ENCODE measurements at places on chromosomes 2 and 18.

DNA sequence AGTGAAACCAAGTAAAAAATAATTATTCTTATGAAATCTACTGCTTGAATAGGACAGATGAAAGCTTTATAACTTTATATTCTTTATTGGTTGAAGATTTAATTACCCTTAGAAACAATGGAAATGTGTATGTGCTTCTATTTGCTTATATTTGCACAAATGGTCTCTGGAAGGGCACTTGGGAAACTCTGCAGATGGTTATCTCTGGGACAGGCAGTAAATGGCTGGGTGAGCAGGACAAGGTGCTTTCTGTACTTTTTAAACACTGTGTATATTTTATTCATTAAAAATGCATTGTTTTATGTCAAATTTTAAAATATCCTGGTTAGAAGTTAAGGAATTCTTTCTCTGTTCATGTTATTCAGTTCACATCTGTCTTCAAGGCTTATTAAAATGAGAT lies 131.1 kb downstream of the LRRTM4 start:
- DNase-seq, result no peak

DNA sequence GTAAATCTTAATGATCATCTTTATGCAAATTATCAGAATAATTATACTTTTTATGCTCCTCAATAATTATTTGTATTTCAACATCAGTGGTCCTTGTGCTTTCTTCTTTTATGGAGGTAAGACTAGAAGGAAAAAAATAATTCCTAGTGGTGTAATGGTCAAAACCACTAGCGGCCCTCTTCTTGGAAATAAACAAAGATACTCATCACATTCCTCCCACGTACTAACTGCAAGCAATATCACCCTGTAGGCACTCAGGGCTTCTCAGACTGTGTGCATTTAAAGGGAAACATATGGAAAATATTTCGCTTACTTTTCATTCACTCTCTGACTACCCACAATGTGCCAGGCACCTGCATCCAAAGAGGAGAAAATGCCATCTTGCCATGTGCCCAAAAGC lies 263.7 kb downstream of the DOK6 start:
- DNase-seq, result no peak

DNA sequence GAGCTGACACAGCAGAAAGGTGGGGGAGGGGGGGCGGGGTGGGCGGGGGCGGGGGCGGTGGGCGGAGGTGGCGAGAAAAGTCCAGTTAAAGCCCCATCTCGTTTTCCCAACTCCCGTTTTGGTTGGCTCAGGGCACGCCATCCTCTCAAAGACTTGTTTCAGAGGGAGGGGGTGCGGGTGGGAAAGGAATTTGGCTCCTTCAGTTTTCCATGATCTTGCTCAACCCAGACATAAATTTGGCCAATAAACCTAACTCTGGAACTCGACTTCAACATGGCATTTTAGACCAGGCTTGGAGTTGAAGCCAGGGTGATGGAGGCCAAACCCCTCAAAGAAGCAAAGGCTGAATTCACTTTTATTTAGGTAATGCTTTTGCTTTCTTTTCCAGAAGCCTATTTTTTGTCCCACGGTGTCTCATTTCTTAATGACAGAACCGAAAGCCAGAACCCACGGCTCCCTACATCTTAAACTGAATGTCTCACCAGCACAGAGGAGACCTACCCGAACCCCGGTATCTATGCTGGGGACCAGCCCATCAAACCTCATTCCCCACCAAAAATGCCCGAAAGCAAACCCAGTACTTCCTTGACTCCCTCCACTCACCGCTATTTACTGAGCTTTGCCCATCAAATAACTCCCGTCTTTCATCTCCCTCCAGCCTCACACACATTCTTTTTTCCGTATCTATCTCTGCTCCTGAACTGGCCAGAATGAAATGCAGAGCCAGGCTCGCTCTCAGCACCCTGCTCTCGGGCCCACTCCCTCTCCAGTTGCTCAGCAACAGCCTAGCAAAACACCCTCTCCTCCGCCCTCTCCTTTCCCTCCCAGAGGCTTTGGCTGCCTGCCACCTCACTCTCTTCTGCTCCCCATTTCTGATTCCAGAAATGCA lies 4.3 kb downstream of the IGFBP5 start:
- DNase-seq, result no peak

DNA sequence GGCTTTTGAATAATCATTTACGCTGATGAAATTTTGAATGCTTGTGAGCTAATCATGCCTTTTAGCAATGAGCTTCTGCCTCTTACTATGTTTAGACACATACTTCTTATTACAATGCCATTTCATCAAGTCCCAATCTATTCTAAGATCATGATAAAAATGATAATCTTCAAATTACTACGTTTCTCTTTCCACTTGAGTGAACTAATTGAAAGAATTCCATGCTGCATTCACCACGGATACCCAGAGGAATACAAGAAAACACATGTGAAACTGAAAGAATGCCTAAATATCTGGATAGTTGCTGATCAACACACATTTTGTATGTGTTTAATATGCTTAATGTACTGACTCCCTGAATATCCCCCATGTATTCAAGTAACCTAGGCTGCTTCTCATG lies 62.3 kb downstream of the LRRTM4 start:
- no peak for DNase-seq

DNA sequence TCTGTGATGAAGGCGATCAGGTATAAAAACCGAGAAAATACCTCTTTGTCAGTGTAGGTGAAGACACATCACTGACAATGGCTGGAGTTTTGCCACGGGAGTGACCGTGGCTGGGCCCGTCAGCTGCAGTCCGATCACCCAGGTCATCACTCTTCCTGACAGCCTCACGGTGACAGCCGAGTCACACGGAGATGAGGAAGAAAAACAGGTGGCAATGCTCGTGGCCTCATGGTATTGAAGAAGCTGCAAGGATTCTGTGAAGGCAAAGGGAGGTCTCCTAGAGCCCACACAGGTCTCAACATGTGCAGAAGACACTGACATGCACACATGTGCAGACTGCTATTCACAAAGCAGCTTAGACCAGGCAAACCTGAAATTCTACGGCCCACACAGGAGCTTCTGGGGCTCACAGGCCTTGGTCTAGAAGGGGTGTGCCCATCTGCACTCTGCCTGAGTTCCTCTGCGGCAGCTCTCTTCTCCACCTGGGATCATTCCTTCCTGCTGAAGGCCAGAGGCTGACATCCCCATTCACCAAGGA lies 7.4 kb downstream of the COPS9 start:
- DNase-seq, result no peak

- no peak for DNase-seq
Observed at GRCh38 chr18:58347135-58347534, 281.8 kb downstream of the ALPK2 start.

GRCh38 chr2:30684026-30684425 lies 123.2 kb downstream of the CAPN13 start:
- no peak for DNase-seq

GRCh38 chr2:236673823-236674185 lies 104.2 kb downstream of the ACKR3 start:
- no peak for DNase-seq

GRCh38 chr2:47077442-47078117 lies 77.5 kb downstream of the STPG4 start:
- DNase-seq, result no peak

DNA sequence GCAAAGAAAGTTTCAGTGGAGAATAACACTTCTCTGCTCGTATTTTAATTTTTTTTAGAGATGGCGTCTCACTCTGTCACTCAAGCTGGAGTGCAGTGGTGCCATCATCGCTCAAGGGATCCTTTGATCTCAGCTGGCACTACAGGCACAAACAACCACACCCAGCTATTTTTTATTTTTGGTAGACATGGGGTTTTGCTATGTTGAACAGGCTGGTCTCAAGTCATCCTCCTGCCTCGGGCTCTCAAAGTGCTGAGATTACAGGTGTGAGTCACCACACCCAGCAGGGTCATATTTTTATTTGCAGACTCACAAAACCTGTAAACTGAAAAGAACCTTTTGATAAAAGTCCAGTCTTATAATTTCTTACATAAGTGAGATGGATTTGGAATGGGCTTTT lies 2.6 kb downstream of the TRAK2 start:
- DNase-seq, result no peak

DNA sequence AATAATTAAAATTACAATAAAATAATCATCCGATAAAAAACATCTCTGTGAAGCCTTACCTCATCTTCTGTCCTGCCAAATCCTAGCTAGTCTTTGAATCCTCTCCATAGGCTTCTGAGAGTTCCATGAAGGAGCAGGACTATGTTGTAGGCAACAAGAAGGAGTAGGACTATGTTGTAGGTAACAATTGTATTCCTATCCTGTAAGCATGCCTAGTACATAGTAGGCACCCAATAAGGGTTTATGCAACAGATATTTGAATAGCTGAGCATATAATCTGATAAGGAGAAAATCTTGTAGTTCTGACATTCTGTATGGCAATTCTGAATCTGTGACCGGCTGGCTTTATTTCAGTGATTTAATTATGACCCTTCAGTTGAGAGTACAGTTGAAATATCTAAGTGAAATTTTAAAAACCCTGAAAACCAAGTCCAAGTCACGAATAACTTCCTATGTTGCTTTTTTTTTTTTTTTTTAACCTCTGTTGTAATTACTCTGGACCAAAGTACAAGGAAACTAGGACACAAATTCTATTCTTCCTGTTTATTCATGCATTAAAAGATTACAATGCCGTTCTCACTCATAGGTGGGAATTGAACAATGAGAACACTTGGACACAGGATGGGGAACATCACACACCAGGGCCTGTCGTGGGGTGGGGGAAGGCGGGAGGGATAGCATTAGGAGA lies 27.8 kb downstream of the VWA3B start:
- DNase-seq, result no peak

- DNase-seq, result no peak
Observed at GRCh38 chr2:68103030-68103708, 40.4 kb upstream of the C1D start.

- DNase-seq, result no peak
Observed at GRCh38 chr2:221203125-221203524, 369.0 kb downstream of the EPHA4 start.

DNA sequence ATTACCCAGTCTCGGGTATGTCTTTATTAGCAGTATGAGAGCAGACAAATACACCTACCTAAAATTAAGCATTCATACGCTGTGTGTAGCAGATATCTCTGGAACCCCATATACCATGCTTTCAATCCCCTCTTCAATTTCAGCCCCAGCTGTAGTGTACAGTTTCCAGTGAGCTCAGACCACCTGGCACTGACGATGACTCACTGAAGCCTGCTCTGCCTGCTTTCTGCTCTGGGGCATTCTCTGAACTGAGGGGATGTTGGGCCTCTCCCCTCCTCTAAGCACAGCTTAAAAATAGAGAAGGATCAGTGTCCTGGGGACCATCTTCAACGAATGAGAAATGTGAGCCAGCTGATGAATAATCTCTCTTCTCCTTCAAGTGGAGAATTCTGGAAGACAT lies 8.7 kb upstream of the CCL20 start:
- no peak for DNase-seq

GRCh38 chr2:86416146-86416545 lies 25.0 kb upstream of the KDM3A start:
- no peak for DNase-seq

DNA sequence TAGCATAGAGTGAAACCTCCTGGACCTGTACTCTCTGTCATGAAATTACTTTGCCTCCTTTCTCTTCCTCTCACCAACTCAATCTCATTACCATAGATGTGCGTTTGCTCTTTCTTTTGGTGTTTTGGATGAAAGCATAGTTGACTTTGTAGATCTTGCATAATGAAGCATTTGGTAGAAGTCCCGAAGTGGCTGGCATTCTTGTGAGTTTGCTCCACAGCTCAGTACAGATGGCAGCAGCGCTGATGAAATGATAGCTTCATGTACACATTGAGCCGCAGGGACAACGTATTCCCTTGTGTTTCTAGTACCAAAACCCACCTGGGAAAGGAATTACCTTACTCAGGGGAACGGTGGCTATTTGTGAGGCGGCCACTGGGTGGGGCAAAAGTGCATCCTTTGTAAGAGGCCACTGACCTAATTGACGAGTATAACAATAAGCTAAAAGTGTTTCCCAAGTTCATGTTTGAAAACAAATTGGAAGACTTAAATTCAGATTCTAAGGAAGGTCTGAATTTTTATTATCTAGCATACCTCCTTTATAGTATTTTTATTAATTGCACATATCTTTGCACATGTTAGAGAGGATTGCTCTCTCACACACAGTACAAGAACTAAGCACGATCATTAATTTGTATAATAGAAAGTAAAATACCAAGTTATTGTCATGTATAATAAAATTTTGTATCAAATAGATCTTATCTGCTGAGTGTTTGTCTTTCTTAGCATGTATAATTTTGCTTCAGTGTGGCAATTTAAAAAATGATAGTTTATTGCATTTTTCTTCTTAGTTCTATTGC lies 25.4 kb upstream of the CDH7 start:
- DNase-seq, result no peak

DNA sequence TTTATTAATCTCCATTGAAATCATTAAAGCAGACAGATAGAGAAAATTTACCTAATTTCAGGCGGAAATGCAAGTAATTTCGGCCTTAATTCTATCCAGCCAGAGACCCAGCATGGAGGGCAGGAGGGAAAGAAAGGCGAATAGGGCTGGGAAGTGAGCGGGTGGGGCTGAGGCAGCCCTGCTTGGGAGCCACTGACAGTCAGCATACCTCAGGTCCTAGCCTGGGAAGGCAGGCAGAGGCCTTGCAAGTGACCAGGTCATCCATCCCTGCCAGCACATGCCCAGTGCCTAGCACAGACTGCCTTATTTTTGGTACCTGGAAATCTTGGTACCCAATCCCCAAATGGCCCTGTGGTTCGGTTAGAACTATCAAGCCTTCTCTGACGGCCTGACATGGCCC lies 1.5 kb downstream of the GDF7 start:
- DNase-seq, result no peak

DNA sequence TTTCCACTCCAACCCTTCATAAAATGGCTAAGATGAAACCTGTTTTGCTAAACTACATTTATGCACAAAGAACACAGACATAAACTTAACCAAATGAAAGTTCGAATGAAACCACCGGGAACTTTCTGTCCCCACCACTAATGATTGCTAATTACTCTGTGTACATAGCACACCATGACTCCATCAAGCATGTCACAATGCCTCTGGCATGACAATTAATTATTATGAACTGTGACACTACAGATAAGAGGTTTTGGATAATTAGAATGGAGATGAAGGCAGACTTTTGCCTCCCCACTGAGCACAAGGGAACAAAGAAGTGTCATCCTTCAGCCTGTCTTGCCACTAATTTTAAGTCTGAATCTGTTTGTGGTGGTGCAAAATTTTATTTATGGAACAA lies 1.5 kb downstream of the DAPL1 start:
- no peak for DNase-seq

- no peak for DNase-seq
Observed at GRCh38 chr2:212797484-212798205, 259.0 kb upstream of the ERBB4 start.

GRCh38 chr2:69291004-69291650 lies 95.9 kb downstream of the GFPT1 start:
- DNase-seq, result no peak

DNA sequence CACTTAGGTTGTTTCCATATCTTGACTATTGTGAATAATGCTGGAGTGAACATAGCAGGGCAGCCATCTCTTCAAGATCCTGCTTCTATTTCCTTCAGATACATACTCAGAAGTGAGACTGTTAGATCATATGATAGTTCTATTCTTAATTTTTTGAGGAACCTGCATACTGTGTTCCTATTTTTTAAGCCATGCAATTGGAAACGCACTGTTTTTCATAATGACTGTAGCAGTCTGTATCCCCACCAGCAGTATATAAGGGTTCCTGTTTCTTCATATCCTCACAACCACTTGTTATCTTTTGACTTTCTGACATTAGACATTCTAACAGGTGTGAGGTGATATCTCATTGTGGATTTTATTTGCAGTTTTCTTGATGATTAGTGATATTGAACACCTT lies 15.5 kb downstream of the NEURL3 start:
- DNase-seq, result no peak

Measured in stimulated activated CD8-positive, alpha-beta memory T cell treated with anti-CD3 and anti-CD28 coated beads, Interleukin-7, amount 100 ng/mL, for 1 hour (primary cell).